ENCODE measurements at places on chromosomes 11 and 22.

DNA sequence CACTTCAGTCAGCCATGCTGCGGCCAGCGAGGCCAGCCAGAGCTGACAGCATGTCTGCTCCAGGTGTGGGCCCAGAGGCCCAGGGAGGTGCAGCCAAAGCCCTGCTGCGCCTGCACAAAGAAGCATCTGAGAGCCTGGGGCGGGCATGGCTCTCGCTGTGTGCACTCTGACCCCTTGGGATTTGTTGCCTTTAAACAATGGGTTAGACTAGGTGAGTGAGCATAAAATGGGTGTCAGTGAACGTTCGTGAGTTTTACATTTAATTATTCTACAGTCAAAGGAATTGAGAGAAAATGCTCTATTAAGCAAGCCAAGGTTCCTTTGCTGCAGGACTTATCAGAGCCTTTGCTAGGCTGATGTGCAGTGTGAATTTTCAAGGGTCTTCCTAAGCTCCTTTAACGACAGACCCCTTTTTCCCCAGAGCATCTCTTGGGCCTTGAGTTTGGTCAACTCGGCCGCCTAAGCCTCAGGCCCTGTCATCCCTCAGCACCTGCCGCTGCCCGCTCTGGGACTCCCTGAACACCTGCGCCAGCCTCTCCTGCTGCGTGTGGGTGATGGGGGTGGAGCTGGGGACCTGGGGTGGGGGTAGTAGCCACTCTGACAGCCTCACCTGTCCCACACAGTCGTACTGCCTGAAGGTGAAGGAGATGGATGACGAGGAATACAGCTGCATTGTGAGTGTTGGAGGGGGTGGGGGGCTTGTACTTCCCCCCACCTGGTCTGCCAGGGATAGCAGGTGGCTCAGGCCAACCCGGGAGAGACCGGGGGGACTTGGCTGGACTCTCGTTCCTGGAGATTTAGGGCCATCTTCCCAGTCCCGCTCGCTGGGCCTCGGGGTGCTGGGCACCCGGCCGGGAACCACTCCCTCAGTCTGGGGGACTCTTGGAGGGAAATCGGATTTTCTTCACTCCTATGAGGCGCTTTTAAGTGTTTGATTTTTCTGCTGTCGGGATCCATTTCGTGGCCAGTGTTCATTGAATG lies 10.5 kb downstream of the SLC16A8 start:
- DNase-seq: no peak

GRCh38 chr11:102368472-102368871 lies 21.5 kb downstream of the BIRC2 start:
- no peak for DNase-seq

- DNase-seq: no peak
Observed at GRCh38 chr22:19723983-19724827, 866 bp downstream of the GP1BB start.

DNA sequence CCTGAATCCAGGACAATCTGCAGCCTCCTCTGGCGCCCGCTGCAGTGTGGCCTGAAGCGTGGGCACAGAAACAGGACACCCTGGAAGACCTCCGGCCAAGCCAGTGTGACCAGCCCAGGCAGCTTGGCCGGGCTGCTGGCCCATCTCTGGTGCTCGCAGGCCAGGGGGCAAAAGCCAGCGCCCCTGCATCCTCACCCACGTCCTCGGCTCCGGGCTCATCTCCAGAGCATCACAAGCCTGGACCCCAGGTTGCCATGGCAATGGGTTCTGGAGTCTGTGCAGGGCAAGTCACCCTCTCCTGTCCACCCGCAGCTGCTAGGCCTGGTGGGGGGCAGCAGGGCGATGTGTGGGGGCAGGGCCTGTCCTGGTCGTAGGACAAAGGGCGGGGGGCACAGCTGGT lies 9.3 kb upstream of the PDGFB start:
- no peak for DNase-seq

DNA sequence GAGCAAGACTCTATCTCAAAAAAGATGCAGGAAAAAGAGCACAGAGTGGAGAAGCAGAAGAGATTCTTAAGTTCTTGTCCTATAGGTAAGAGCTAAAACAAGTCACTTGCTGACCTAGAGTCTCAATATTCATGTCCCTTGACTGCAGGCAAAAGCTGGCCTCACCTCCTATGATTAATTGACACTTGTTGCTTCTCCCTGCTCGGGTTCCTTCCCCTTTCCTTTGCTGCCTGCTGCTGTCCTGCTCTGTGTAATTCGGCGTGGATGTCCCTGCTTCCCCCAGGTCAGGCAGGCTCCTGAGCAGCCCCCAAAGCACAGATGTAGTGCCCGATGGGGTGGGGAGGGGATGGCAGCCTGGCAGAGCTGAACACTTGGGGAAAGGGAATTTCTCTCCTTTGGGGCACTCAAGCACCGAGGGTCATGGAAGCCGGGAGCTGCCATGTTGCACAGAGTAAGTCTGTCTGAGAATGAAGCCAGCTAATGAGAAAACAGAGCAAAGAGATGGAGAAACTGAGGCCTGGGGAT lies 60.8 kb upstream of the NUP50 start:
- no peak for DNase-seq

- DNase-seq: no peak
Observed at GRCh38 chr22:19429950-19430889, 1.3 kb downstream of the HIRA start.

DNA sequence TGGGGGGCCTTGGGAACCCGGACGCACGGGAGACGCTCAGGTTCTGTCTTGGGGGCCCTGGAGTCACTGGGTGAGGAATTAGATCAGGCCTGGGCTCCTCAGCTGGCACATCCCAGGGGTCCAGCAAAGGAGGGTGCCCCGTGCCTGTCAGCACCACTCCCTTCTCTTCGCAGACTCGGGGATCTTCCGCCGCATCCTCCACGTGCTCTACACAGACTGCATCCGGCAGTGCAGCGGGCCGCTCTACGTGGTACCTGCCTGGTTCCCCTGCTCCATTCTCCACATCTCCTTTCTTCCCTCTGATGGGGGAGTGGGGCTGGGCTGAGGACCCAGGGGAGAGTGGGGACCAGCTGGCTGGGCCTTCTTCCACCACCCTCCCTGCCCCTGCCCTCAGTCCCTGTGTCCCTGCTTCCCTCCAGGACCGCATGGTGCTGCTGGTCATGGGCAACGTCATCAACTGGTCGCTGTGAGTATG lies 6.7 kb upstream of the TAGLN start:
- no peak for DNase-seq

- DNase-seq: no peak
Observed at GRCh38 chr22:34210301-34210700, 290.0 kb upstream of the LARGE1 start.

DNA sequence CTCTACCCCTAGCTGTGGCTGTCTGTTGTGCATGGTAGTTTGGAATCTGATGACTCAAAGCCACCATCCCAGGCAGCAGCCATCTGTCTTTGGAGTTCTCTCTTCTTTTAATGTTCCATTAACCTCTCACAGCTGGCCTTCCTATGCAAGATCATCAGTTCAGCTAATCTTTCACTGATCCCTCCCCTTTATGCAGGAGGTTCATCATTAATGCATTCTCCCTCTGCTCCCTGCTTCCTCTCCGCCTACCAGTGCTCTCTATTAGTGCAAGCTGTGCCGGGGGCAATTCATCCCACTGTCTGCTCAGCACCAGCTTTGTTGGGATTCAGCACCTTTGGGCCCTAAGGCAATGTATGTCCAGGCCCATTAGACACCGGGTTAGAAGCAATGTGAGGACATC lies 413.0 kb upstream of the LRRC4C start:
- no peak for DNase-seq

- DNase-seq: no peak
Observed at GRCh38 chr22:43168471-43169309, 17.3 kb downstream of the TSPO start.

DNA sequence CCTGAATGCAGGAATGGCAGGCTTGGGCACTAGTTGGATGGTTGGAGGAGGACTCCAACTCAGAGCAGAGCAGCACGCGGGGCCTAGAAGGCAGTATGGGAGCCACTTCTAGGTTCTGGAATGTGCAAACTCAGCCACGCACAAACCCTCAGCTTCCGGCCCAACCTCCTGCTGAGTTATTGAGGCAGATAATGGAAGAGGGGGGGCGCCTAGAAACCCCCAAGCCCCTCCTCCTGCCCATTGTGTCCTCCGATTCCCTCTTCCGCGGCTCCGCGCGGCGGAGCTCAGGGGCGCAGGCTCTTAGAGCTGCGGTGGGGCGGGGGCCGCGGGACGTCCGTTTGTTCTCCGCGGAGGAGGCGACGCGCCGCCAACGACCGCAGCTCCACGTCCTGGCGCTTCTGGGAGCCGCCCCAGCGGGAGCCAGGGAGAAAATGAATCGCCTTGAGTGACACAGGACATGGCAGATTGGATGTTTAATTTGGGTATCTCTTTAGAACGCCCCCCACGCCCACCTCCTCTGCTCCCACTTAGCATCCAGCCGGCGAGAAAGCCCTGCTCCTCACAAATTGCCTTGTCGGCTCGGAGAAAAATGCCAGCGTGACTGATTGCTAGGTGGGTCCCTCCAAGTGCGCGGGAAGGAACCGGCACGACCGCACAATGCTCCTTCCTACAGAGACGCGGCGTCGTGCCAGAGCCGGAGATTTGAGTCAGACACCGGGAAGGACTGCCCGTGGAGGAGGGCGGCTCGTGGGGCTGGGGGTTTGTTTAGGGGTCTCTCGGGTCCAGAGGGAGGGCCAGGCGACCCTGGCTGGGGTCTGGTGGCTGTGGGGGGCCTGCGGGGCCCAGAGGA lies 144.6 kb downstream of the NECTIN1 start:
- no peak for DNase-seq

GRCh38 chr11:94654201-94654600 lies 87.0 kb downstream of the PIWIL4 start:
- DNase-seq: no peak

DNA sequence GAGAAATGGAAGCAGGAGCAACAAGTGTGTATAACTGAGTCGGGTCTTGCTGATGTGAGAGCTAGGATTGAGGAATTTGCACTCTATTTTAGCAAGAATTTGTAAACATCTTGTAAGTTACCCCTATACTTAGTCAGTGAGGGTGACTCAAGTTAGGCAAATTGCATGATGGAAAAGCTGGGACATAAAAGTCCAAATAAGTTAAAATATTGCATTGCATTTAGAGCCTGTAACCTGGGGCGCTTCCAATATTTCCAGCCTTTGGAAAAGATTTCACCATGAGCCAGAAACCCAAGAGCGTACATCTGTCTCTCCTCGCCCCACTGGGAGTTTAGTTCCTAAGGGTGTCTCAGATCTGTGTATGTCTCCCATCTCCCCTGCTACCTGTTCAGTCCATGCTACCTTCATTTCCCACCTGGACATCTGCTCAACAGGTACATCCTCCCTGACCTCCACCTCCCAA lies 37.0 kb upstream of the ACCSL start:
- no peak for DNase-seq

DNA sequence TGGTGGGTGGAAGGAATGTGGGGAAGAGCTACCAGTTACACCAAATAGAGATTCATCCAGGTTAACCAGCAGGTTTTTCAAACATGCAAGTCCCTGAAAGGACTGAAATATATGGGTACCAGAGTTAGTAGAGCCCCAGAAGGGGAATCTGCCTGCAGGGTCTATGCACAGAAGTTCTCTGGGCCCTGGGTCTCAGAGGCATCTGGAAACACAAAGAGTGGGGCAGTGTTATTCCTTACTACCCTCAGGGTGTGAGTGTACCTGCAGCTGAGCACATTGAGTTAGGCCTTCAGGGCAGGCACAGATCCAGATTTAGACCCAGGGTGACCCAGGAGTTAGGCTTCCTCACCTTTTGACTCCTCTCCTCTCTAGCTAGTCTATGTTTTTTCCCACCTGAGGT lies 43.9 kb upstream of the SWAP70 start:
- no peak for DNase-seq

DNA sequence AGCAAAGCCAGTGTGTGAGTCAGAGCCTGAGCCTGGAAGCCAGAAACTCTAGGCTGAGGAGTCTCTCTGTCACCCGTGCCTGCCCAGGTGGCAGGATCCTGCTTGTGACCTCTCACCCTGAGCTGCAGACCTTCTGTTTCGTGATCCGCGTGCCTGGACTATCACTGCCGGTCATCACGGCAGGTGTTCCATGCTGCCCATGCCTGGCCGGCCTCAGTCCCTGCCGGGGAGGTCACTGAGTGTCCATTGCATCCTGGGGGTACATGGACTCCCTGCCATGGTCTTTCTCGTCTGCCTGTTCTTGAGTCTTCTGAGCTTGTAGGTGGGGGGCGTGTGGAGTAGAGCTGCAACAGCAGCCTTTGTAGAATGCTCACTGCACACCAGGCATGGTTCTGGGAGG lies 1032.4 kb downstream of the TBC1D22A start:
- no peak for DNase-seq

DNA sequence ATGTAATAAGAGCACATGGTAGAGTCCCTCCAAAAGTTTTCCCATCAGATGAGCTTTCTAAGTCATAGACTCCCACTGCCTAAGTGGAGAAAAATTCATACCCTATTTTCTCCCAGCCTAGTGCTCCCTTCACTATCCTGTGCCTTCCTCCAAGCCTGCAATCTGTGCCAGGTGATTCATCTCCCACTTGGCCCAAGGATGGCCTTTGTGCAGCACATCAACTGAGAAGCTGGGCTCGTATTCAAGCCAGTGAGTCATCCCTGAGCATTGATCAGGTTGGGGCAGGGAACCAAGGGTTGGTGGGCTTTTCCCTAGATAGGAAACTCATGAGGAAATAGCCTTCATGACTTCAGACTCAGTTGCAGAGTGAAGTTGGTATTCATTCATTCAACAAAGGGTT lies 64.6 kb downstream of the PANX1 start:
- no peak for DNase-seq

GRCh38 chr11:13291800-13292199 lies 14.2 kb downstream of the BMAL1 start:
- no peak for DNase-seq

DNA sequence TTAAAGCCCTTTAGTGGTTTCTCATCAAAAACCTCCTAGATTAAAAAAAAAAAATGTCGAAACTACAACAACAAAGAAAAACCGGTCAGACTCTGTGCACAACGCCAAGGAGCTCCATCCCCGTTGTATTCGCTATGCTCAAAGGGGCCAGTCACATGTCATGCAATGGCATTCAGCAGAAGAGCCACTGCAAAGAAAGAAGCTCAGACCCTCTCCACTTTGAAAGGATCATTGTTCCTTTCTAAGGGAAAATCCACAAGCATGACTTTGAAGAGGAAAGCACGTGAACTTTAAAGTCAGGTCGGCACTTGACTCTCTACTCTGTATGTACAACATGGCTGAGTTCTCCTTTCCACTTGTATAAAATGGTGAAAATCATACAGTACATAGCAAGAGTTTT lies 655.6 kb downstream of the ETS1 start:
- no peak for DNase-seq

DNA sequence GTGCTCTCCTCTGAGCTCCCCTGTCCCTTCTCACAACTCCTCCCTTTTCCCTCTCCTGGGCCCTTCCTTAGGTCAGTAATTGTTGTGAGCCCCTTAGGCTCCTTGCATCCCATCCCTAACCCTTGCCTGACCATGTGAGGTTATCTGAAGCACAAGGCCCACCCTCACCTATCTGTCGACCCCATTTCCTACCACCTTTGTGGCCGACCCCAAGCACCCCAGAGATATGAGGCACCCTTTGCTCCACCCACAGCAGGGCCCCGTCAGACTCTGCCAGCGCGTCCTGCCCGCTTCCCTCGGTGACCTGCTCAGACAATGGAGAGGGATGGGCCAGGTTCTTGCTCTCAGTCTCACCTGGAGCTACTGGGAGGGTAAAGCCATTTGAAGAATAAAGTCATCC lies 1.3 kb downstream of the GNG3 start:
- DNase-seq: no peak
